Sigmoid colon (tissue), 7 donors: ENCODE measurements at places on chromosomes 6 and 20. TPM values are rescaled to one million over a fixed set of nuclear protein-coding genes. Genes with fewer than 3 reads are reported as not detected.

Gene TRIM31
- 2.2 TPM for total RNA-seq

Gene SUMO4
- 3.4 TPM for total RNA-seq

Gene CALHM4
- not detected for total RNA-seq

Gene CDSN
- total RNA-seq = not detected

Gene PROKR2
- not detected for total RNA-seq

Gene COL9A3
- 11.8 TPM for total RNA-seq

Gene TCFL5
- total RNA-seq = 8.1 TPM

Gene BTN1A1
- not detected for total RNA-seq
